ENCODE measurements at places on chromosomes 5 and 9. TPM values are rescaled to one million over a fixed set of nuclear protein-coding genes. Genes with fewer than 3 reads are reported as not detected.
A peak's percentile ranks its signal among the peaks of the same experiment; 100 is the strongest.

DNA sequence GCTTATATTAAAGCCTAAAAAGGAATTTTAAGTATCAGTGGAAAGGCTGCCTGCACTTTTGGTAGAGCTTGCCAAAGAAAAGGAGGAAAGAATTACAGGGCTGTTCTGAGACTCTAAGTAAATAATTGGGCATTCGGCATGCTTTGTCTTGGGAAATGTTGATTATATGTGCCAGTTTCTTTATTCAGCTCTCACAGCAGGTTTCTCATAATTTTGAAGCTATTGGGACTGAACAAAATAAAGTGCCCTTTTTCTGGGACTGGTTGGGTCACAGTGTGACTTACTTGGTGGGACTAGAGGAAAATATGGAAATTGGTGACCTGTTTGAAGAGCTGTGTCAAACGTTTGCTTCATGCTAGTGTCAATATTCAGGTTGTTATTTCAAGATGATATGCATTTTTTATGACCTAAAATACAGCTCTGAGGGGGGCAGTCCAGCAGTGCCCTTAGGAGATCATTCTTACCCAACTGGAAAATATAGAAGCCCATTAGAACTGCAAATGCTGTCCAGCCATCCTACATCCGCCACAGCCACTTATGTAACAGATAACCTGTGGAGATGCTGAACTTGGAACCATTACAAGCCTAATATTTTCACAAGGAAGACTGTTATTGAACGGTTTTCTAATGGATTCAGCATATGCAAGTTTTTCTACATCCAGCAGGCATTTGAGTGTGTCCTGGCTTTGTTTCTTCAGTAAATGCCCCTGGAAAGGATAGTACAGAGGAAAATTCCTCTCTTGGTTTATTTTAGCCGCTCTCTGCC lies 122.4 kb downstream of the SNCAIP start:
- no peak overlapping the region for H3K27ac ChIP-seq
- H3K4me3 ChIP-seq = no peak overlapping the region
- no peaks in the 10 kb centered on the region for H3K36me3 ChIP-seq
- no peaks in the 10 kb centered on the region for H3K27me3 ChIP-seq
- H3K4me1 ChIP-seq = no peaks in the 10 kb centered on the region

DNA sequence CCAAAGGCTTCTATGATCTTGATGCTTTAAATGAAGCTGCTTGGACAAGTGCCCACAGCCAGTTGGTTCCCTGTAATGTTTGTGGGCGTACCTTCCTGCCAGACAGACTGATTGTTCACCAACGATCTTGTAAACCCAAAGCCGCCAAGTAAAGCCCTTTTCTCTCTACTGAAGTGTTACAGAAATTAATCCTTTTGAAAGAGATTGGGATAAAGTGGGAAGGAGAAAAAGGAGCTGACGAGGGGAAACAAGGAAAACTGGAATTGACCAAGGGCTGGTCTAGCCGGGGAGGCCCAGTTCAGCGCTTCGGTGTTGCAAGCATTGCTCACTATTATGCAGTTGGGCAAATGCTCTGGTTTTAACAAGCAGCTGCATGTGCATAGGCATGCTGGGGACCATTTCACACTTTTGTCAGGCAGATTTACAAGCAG lies 53.2 kb downstream of the ZNF474 start:
- no peak overlapping the region for H3K27ac ChIP-seq
- no peaks in the 10 kb centered on the region for H3K27me3 ChIP-seq
- no peaks in the 10 kb centered on the region for H3K36me3 ChIP-seq
- H3K4me3 ChIP-seq = no peak overlapping the region

GRCh38 chr5:157046041-157046440 lies 12.9 kb downstream of the HAVCR1 start:
- no peaks in the 10 kb centered on the region for H3K27me3 ChIP-seq
- no peaks in the 10 kb centered on the region for H3K4me1 ChIP-seq
- H3K27ac ChIP-seq = no peak overlapping the region
- H3K4me3 ChIP-seq = no peak overlapping the region

DNA sequence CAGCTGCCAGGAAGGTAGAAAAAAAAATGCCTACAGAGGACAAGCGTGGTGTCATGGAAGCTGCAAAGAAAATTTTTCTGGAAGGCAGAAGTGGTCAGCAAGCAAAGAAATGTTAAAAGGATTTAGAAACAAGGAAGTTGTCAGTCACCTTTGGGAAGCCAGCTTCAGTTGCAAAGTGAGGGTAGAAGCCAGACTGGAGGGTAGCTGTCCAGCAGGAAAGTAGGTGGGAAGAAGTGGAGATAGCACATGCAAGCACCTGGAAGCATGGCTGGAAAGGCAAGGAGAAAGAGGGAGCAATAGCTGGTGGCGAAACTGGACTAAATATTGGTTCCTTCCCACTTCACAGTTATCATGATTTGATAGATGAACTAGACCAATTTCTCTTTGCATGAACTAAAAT lies 54.3 kb downstream of the ADRB2 start:
- DNase-seq = no peak
- no peaks in the 10 kb centered on the region for H3K36me3 ChIP-seq
- H3K27me3 ChIP-seq = no peaks in the 10 kb centered on the region
- H3K4me1 ChIP-seq = no peaks in the 10 kb centered on the region
- H3K4me3 ChIP-seq = no peak overlapping the region

- no peaks in the 10 kb centered on the region for H3K4me1 ChIP-seq
- no peak overlapping the region for H3K4me3 ChIP-seq
- H3K36me3 ChIP-seq = no peaks in the 10 kb centered on the region
- H3K27me3 ChIP-seq = no peaks in the 10 kb centered on the region
Observed at GRCh38 chr5:33877449-33877848, 14.3 kb downstream of the ADAMTS12 start.

GRCh38 chr9:123061216-123061615 lies 27.7 kb downstream of the GPR21 start:
- H3K27me3 ChIP-seq = no peaks in the 10 kb centered on the region
- no peak overlapping the region for H3K4me3 ChIP-seq
- peaks cover 3% of the 10 kb centered on the region for H3K36me3 ChIP-seq
- no peak for DNase-seq

DNA sequence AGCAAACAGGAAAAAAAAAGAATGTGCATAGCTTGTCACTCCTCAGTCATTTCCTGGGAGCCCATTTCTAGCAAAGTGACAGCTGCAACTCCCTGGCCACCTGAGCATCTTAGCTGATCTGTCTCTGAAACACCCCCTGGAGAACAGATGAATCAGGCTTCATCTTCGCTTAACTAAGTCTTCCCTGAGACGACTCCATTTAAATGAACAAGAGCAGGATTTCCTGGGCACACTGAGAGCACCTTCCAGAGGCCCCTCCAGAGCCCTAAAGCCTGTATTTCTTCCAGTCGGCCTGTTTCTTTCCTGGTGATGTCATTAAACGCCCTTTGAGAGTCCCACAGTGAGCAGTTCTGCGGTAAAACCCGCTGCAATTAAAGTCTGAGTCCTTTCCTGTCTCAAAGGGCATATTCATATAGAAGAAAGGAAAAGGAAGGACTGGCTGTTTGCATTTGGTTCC lies 13.9 kb downstream of the TGFBI start:
- no peaks in the 10 kb centered on the region for H3K36me3 ChIP-seq
- H3K4me1 ChIP-seq = peaks cover 7% of the 10 kb centered on the region
- no peaks in the 10 kb centered on the region for H3K27me3 ChIP-seq
- no peak for DNase-seq

DNA sequence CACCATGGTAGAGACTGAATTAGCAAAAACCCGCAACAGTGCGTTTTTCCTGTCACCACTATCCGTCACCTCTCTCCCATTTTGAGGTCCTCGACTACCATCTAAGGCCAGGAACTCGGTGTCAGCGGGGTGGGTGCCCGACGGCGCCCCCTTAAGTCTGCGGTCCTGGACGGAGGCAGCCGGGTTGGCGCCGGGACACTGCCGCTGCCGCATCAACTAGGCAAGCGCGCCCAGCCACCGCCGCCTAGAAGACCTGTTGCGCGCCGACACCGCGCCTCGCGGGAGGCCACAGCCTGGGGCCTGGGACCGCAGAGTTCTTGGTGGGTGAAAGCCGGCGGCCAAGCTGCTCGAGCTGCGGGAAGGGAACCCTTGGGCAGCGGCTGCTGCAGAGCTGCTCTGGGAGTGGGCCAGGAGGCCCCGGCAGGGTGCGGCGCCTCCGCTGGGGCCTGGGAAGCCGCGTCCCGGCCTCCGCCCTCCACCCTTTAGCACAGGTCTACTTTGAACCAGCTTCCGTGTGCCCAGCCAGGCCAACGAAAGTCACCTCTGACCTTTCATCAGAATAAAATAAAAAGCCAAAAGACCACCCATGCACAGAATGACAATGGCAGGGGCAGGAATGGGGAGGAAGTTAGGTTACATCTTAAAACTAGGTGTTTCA lies 3.5 kb downstream of the FOXB2 start:
- no peaks in the 10 kb centered on the region for H3K4me1 ChIP-seq
- H3K36me3 ChIP-seq = no peaks in the 10 kb centered on the region
- DNase-seq = no peak
- H3K27ac ChIP-seq = no peak overlapping the region
- no peaks in the 10 kb centered on the region for H3K27me3 ChIP-seq

DNA sequence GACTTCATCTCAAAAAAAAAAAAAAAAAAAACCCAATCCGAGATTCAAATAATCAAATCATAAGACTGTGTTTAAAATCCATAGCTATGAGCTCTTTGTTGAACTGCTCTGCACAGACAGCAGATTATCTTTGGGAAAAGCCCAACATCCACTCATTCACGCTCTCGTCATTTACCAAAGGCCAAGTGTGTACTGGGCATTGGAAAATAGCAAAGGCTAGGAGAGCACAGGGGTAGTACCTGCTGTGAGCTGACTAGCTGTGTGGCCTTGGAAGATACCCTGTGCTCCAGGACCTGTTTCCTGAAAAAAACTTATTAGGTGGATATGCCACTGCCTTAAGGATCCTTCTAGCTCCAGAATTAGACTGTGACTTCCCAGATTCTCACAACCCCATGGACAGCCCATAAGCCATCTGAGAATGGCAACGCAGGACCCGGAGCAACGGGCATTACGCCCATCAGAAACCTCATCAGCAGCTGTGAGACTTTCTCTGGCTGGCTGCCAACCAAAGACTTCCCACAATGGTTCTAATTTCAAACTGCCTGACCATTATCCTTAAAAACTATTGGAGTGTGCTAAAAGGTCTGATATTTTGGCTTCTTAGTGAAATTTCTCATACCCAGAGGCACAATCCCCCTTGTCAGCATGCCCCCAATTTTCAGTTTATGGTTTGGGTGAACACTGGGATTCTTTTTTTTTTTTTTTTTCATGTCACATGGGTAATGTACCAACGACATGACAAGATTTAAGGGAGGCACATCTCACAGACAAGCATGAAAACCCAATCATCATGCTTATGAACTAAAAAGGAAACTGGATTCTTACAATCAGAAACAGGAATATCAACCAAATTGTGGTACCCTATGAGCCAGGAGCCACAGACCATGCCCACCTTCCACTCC lies 16.8 kb downstream of the SERINC5 start:
- no peak for DNase-seq
- no peaks in the 10 kb centered on the region for H3K36me3 ChIP-seq
- H3K27me3 ChIP-seq = no peaks in the 10 kb centered on the region
- H3K27ac ChIP-seq = no peak overlapping the region

DNA sequence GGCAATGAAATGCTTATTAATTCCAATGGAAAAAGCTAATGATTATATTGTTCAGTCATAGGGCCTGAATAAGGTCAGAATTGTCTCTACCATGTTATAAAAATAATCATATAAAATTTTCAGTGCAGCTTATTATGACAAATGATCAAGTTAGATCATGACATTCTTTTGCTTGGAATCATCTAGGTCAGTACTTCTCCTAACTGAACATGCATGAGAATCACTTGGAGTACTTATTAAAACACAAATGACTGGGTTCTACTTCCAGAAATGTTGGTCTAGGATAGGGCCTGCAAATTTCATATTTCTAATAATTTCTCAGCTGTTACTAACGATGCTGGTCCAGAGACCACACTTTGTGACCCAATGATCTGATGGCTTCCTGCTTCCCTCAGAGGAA lies 806.0 kb upstream of the ZNF608 start:
- H3K27me3 ChIP-seq = no peaks in the 10 kb centered on the region
- DNase-seq = no peak
- no peaks in the 10 kb centered on the region for H3K36me3 ChIP-seq
- H3K4me3 ChIP-seq = no peak overlapping the region
- H3K27ac ChIP-seq = peak overlapping the region; percentile 94

GRCh38 chr9:93637886-93638285 lies 61.5 kb downstream of the PHF2 start:
- H3K4me3 ChIP-seq = no peak overlapping the region
- no peak for DNase-seq
- no peak overlapping the region for H3K27ac ChIP-seq
- H3K27me3 ChIP-seq = no peaks in the 10 kb centered on the region

GRCh38 chr5:2135354-2135753 lies 252.6 kb upstream of the IRX4 start:
- no peaks in the 10 kb centered on the region for H3K27me3 ChIP-seq
- no peaks in the 10 kb centered on the region for H3K4me1 ChIP-seq
- no peaks in the 10 kb centered on the region for H3K36me3 ChIP-seq
- DNase-seq = no peak
- no peak overlapping the region for H3K27ac ChIP-seq
- no peak overlapping the region for H3K4me3 ChIP-seq

DNA sequence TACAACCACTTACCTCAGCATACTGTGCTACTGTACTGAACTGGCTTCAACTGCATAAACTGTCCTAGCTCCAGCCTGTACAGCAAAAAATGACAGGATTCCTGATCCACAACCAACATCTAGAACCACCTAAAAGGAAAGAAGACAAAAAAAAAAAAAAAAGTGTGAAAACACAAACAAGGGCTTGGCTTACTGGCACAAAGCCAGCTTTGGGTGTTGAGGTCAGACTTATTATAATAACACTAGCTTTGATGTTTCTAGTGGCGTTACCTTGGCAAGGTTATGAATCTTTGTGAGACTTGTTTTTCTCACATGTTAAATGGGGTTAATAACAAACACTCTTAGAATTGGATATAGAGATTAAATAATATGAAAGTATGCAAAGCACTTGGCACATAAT lies 148.5 kb upstream of the PUM3 start:
- no peaks in the 10 kb centered on the region for H3K27me3 ChIP-seq
- H3K4me3 ChIP-seq = no peak overlapping the region
- no peaks in the 10 kb centered on the region for H3K36me3 ChIP-seq

DNA sequence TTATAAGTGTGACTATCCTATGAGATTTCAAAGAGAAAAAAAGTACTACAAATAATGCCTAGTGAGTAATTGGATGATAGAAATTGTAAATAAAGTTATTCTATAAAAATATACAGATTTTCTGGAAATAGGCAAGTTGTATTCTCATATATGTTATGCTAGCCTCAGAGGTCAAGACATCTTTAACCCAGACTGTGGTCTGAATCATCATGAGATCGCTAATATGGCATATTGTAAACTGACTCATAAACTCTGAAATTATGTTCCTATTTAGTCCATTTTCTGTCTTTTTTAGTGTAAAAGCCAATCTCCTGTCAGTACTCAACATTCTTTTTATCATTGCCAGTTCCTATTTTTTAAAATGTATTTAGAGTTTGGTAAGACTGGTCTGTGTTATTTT lies 14.2 kb downstream of the LOX start:
- no peak overlapping the region for H3K27ac ChIP-seq
- no peaks in the 10 kb centered on the region for H3K4me1 ChIP-seq
- no peak for DNase-seq
- H3K27me3 ChIP-seq = no peaks in the 10 kb centered on the region

Gene BHMT2
- not detected for total RNA-seq

Gene BTNL8
- total RNA-seq = not detected

Gene LCNL1
- 0.82 TPM for total RNA-seq

Data from Panc1 (cell line).